ENCODE measurements at places on chromosomes 4 and X. TPM values are rescaled to one million over a fixed set of nuclear protein-coding genes. Genes with fewer than 3 reads are reported as not detected.

- DNase-seq = peak; percentile 26
Measured at GRCh38 chr4:145720656-145721055, 40.7 kb downstream of the C4orf51 start.

DNA sequence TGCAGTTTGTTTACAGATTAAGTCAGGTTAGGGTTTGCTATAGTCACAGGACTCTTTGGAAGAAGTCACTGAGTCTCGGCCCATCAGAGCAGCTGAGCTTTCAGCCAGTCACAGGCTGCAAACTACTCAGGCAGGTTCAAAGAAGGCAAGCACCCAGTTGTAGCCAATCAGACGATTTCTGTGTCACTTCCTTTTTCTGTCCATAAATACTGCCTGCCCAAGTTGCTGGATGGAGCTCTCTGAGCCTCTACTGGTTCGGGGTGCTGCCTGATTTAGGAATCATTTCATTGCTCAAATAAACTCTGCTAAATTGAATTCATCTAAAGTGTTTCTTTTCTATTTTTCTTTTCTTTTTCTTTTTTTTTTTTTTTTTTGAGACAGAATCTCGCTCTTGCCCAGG is 7.3 kb upstream of the SH3BP2 start:
- peak; percentile 75 for DNase-seq

- DNase-seq = no peak
Measured at GRCh38 chr4:1463088-1463926, 57.1 kb upstream of the NKX1-1 start.

DNA sequence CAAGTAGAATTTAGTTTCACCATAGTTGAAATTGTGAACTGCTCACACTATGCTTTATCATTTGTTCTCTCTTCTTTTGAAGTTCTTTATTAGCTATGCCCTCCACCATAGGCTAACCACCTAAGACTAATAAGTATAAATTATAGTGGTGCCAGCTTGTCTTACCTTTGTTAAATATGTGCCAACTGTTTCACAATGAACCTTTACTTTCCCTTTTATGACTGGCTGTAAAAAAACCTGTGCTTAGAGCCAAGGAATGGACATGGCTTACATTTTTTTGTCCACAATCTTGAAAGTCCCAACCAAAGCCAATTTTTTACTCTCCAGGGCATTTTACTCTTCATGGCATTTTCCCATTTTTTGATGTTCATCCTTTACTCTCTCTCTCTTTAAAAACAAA is 123.5 kb upstream of the LEF1 start:
- no peak for DNase-seq

DNA sequence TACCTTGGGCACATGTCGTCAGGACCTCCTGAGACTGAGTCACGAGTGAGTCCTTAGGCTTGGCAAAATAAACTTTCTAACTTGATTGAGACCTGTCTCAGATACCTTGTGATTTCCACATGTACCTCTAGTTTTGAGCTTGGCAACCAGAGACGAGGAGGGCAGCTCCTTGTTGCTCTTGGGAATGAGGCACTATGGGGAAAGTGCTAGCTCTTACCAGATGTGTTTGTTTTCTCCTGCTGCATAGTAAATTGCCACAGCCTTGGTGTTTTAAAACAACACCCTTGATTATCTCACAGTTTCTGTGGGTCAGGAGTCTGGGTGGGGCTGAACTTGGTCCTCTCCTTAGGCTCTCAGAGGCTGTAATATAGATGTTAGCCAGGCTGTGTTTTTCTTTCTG is 59.1 kb upstream of the MAML3 start:
- DNase-seq = no peak

DNA sequence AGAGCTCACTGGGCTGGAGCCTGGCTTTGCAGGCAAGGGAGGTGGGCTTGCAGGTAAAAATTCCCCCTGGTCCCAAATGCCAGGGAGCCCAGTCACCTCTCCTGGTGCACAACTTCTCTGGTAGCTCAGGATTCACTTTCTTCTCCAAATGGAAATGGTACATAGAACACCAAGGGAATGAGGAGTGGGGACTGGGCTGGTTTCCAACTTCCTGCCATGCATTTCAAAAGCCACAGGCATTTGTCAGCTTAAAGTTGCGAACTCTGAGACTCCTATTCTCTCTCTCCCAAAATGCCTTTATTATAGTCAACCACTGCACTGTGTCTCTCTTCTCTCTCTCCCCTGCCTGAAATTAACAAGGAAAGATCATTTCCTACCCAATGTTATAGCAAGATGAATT is 177.3 kb downstream of the GRIA3 start:
- no peak for DNase-seq

- DNase-seq = no peak
Measured at GRCh38 chr4:16728849-16729248, 169.6 kb downstream of the LDB2 start.

- DNase-seq = no peak
Measured at GRCh38 chr4:7804756-7805385, 134.8 kb downstream of the AFAP1 start.

DNA sequence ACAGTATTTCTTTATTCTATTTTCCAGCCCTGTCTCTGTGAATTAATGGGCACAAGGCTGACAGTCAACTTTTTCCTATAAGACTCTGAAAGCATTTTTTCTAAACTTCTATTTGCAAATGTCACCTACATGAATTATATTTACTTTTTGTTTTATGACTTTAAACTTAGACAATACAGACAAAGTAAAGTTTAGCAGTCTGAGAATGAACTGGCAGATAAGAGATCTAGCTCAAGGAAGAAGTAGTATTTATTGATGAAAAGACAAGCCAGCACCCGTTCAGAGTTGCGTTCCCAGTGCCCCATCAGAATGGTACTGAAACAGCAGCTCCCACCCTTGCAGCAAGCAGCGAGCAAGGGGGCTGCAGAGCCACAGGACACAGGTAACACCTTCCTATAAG is 148.5 kb downstream of the FAM13A start:
- DNase-seq = no peak

GRCh38 chr4:153465615-153466080 is 512 bp upstream of the TMEM131L start:
- peak; percentile 67 for DNase-seq

- no peak for DNase-seq
Measured at GRCh38 chr4:165537028-165537648, 158.3 kb downstream of the CPE start.

DNA sequence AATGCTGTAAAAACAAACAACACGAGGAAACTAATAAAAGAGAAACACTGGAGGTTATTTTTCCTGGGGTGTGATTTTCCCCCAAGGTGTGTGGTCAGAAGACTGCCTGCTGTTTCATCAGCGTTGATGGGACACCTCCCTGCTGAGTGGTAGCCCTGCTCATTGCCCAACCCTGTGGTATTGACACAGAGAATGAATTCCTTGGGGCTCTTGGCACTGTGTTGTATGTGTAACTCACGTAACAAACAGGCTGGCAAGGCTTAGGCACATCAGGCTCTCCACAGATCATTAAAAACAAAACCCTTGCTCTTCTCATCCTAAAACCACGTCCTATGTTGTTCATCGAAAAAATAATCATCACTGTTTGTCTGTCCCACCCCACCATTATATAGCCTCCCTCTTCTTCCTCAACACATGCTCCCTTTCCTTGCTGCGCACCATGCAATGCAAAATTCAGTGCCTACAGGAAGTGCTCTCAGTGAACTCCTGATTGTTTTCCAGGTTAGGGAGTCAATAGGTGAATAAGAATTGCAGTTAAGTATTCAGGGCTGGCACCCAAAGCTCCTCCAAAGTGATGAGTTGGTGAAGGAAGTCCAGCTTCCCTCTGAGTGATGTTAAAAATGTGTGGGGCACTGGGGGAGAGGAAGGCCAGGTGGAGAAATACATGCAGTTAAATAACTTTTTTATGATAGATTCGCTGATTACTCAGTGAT is 11.4 kb upstream of the PUDP start:
- no peak for DNase-seq

- DNase-seq = no peak
Measured at GRCh38 chr4:123921339-123921738, 524.7 kb downstream of the SPRY1 start.

- DNase-seq = no peak
Measured at GRCh38 chr4:171101845-171102244, 711.4 kb upstream of the GALNTL6 start.

- DNase-seq = peak; percentile 71
Measured at GRCh38 chrX:22192419-22193060, 80.2 kb upstream of the CBLL2 start.

DNA sequence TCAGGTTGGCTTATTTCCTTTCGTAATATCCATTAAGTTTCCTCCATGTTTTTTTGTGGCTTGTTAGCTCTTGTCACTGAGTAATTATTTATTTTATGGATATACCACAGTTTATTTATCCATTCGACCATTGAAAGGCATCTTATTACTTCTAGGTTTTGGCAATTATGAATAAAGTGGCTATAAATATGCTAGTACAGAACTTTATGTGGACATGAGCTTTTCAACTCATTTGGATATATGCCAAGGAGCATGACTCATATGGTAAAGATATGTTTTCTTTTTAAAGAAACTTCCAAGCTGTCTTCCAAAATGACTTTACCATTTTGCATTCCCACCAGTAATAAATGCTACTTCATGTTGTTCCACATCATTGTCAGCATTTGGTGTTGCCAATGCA is 803.6 kb downstream of the GLUD2 start:
- no peak for DNase-seq

GRCh38 chrX:109485470-109486340 is 3.8 kb upstream of the GUCY2F start:
- DNase-seq = peak; percentile 74

- DNase-seq = no peak
Measured at GRCh38 chrX:74277846-74278245, 26.1 kb upstream of the ZCCHC13 start.

GRCh38 chr4:159547645-159548308 is 444.9 kb downstream of the RAPGEF2 start:
- no peak for DNase-seq

GRCh38 chrX:11439846-11440245 is 146.6 kb downstream of the AMELX start:
- no peak for DNase-seq

- no peak for DNase-seq
Measured at GRCh38 chr4:99642725-99643489, 14.7 kb downstream of the C4orf54 start.

DNA sequence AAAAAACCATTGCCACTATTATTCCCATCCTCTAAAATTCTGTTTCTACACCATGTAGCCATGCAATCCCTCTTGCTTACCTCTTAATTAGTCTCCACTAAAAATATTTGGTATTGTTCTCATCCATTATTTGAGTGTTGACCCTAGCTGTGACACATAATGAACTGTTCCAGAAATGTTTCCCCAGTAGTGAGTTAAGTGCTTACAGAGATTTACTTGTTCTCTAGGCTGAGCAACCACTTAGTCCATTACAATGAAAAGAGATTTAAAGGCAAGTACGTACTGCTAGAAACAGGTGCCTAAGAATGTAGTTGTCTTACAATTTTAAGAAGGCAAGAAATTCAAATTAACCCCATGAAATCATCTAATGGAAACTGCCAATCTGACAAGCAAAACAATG is 112.7 kb upstream of the PTPN13 start:
- DNase-seq = no peak

DNA sequence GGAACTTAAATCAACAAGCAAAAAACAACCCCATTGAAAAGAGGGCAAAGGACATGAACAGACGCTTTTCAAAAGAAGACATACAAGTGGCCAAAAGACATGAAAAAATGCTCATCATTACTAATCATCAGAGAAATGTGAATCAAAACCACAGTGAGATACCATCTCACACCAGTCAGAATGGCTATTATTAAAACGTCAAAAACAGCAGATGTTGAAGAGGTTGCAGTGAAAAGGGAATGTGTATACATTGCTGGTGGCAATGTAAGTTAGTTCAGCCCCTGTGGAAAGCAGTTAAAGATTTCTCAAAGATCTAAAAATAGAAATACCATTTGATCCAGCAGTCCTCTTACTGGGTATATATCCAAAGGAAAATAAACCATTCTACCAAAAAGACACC is 22.6 kb downstream of the RTL9 start:
- DNase-seq = no peak

GRCh38 chrX:150088766-150089518 is 150.7 kb upstream of the EOLA2 start:
- no peak for DNase-seq

DNA sequence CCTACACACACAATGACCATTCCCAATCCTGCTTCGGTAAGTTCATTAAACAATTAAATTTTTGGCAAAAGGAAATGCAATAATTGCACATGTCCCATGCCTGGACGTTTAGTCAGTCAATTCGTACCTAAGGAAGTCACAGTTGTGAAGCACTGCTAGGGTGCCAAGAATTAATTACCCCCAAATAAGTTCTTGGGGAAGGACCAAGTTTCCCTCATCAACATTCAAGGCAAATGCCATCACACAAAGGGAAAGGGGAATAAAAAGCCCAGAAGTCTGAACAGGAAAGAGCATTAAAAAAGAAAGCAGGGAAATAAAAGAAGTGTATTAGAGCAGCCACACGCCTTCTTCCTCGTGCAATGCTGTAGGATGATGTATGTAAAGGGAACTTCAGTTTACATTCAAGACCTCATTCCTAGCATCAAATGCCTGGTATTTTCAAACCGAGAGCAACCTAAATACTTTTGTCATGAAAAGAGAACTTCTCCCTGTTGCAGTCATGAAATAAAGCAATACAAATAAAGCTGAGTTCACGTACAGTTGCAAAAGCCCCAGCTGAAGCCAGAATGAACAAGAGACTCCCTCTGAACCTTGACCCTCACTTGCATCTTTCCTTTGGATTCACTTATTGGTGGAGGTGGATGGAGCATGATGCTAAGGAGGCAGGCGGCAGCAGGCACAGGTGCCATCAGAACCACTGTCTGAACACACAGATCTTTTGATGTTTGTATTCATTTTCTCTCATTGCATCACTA is 124.0 kb upstream of the PPARGC1A start:
- DNase-seq = no peak

DNA sequence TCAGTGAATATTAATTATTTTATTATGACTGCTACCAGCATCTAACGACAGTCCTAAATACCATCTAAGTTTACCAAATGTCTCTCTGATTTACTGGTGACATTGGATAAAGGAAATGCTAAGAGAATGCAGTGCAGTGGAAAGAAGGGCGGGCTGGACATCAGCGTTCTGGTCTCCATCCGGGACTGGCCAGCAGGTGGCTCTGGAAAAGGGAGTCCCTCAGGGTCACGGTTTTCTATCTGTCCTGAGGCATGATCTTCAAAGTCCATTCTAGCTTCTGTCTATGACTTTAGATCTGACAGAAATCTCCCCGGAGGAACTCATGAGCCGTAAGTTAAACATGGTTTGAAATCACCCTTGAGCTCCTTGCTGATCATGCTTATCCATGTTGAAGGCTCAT is 3.3 kb downstream of the TRIM2 start:
- no peak for DNase-seq

Gene F8A2
- not detected for total RNA-seq

Gene CTAG1B
- not detected for total RNA-seq

Gene ARMCX4
- 5.5 TPM for total RNA-seq

Gene SAT1
- 649 TPM for total RNA-seq

Gene CXCL8
- not detected for total RNA-seq

Gene NOX1
- not detected for total RNA-seq

Gene CYSLTR1
- total RNA-seq = 2.2 TPM

Gene LANCL3
- total RNA-seq = 0.02 TPM

Gene TRIM60
- not detected for total RNA-seq

Gene HERC5
- 38.8 TPM for total RNA-seq

Gene FAM47A
- not detected for total RNA-seq

Gene TRMT10A
- 9.2 TPM for total RNA-seq

Gene PHOX2B
- total RNA-seq = not detected

Gene XAGE2
- total RNA-seq = not detected

Gene RAB33A
- total RNA-seq = 11.3 TPM

Gene ARHGAP10
- 3.8 TPM for total RNA-seq

Gene LONRF3
- 5.0 TPM for total RNA-seq

Gene GPR50
- not detected for total RNA-seq

Gene EFHC2
- 0.79 TPM for total RNA-seq

Gene UGT2B17
- not detected for total RNA-seq

Gene SORBS2
- not detected for total RNA-seq

Gene TFDP3
- not detected for total RNA-seq

Gene MAGED4
- not detected for total RNA-seq
